ENCODE measurements at places on chromosomes 2 and 18. TPM values are rescaled to one million over a fixed set of nuclear protein-coding genes. Genes with fewer than 3 reads are reported as not detected.

DNA sequence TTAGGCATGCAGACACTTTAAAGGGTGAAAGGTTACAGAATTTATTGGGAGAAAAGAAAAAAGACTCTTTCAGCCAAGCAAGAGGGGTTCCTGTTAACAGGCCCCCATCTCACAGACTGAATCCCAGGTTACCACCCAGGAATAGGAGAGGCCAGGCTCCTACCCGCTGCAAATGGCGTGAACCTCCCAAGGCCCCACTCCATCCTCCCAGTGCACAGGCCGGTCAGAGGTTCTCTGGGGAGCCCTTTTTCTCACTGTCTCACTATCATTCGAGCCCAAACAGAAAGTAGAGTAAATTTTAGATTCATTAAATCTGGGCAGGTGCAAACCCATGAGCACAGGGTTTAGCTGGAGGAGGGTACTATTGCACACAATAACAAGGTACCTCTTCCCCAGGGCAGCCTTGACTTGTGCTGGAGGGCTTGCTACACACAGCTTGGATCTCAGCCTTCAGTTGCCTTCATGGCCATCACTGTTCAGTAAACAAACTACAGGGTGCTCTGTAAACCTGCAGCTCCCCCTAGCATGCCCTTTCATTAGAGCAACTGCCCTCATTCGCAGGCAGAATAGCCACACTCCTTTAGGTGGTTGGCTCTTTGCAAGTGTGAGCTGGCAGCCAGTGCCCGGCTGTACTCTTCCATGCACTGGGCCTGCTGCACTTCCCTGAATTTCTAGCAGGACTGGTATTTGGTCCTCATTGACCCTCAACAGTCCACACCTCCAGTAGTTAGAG is 7.3 kb upstream of the PLEK start:
- DNase-seq = no peak

DNA sequence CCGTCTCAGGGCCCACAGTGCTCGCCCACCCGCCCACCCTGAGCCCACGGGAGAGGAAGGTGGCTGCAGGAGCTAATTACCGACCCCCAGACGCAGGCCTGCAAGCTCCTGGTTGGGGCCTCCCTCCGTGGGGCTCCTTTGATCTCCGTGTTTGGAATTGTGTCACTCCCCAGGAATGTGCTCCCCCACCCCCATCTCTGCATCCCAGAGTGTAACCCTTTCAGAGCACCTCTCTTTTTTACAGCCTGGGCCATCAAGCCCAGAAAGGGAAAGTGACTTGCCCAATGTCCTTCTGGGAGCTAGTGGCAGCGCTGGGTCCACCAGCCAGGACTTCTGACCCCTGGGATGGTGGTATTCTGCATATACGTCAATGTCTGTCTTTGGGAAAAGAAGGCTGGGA is 335.1 kb downstream of the CYRIA start:
- peak; percentile 61 for DNase-seq

The HOXD4 gene
- 60.4 TPM for polyA plus RNA-seq

GRCh38 chr2:33134086-33134771 is 187.5 kb downstream of the LTBP1 start:
- peak; percentile 59 for DNase-seq

Data from left kidney (tissue), 8 donors.